NCI-H1436 (cell line): ENCODE measurements at places on chromosomes 7 and 10.

GRCh38 chr10:88262591-88263234, 320.4 kb downstream of the RNLS start:
- DNase-seq, result no peak

GRCh38 chr10:32692174-32692573, 246.2 kb downstream of the CCDC7 start:
- DNase-seq, result no peak

GRCh38 chr10:69863580-69863979, 61.9 kb downstream of the COL13A1 start:
- no peak for DNase-seq

DNA sequence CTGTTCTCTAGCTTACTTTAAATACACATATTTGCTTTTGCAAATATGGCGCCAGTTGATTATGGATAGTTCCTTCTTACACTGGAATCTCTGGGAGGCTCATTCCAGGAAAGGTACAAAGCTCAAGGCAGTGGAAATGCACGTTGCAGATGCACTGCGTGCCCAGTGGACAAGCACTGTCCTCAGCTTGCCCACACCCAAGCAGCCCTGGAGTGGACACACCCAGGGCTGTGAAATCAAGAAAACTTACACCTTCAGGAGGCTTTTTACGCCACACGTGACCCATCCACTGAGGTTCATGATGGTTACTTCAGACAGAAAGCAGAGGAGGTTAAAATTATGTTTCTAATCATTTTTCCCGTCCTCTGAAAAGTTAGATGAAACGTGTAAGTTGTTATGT, 248.5 kb downstream of the VTI1A start:
- DNase-seq, result no peak

DNA sequence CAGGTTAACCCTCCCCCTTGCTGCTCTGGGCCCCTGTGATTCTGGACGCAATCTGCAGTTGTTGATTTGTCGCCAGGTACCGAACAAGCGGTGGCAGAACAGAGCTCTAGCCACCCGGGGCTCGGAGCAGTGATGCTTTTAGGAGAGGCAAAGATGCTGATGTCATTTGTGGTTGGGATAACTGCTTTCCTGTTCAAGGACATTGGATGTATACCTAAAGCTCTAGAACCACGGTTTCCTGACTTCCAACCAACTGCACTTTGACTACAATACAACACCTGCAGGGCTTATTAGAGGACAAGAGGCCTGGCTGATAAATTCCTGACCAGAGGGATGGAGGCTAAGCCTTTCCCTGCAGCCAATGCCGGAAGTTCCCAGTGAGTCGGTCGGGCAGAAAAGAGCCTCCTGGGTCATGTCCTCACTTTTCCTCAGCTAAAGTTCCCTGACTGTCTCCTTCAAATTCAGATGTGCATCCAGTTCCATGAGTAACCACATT, 6.5 kb upstream of the RBM20 start:
- no peak for DNase-seq

DNA sequence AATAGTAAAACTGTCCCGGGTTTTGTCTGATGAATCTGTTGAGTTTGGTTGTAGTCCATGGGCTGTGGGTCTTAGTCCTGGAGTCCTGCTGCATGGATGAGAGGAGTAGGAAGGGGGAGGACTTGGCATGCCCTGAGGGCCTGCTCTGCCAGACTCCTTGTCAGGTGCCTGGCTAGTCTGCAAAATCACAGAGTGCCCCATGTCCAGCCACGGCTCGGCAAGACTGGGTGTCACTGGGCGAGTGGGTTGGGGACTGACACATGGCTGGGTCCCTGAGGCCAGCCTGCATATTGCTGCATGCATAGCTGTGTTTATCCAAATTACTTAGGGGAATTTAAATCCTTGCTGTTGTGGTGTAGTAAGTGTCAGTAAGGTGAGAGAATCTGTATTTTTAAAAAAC, 9.7 kb downstream of the MINDY4 start:
- DNase-seq, result no peak

GRCh38 chr7:159175792-159176191, 31.1 kb upstream of the VIPR2 start:
- no peak for DNase-seq

GRCh38 chr10:97468162-97468561, 22.2 kb downstream of the ZDHHC16 start:
- DNase-seq, result no peak

DNA sequence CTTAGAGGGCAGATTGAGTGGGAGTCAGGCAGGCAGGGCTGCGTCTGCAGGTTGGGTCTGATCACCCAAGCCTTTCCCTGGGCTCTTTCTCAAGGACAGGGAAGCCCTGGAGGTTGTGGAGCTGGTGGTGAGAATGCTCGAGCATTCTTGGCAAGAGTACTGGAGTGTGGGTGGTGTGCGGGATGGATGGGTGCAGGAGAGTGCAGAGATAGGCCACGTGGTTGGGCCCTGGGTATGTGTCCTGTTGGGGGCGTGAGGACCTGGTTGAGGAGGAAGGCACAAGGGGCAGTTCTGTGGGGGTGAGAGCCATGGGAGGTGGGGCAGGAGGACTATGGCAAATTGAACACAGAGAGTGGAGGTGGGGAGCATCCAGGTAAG, 135.9 kb downstream of the PTPN20 start:
- no peak for DNase-seq

- no peak for DNase-seq
These were observed 160.3 kb upstream of the NRP1 start for GRCh38 chr10:33494694-33495265.

- no peak for DNase-seq
These were observed 183.1 kb upstream of the PDE1C start for GRCh38 chr7:32253299-32253698.

DNA sequence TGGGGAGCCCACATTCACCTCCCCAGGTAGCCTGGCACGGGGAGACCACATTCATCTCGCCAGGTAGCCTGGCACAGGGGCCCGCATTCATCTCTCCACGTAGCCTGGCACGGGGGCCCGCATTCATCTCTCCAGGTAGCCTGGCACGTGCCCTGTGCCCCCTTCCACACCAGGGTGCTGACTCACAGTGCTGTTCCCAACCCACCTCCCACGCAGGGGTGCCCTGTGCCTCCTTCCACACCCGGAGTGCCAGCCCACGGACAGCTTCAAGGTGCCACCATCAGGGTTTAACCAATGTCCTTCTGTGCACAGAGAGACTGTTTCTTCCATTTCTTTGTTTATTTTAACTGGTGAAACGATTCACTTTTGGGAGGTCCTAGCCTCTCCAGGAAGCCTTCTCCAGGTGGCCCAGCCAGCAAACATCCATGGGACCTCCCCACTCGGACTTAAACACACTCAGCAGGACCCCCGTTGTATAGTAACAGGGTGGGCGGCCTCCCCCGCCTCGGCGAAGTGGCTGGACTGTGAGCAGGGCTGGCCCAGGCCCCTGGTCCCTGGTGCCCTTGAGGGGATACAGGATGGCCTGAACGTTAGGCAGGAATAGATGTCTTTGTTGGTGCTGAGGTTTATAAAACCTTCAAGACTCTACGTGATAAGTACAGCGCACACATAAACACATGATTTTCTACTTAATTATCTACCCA, 41.1 kb upstream of the FOXL3 start:
- DNase-seq, result no peak

GRCh38 chr10:43013065-43013464, 63.8 kb upstream of the RET start:
- DNase-seq, result no peak

GRCh38 chr7:111113263-111114017, 22.5 kb downstream of the LRRN3 start:
- DNase-seq, result no peak

GRCh38 chr7:116953906-116954838, 871 bp downstream of the ST7 start:
- peak; percentile 32 for DNase-seq

DNA sequence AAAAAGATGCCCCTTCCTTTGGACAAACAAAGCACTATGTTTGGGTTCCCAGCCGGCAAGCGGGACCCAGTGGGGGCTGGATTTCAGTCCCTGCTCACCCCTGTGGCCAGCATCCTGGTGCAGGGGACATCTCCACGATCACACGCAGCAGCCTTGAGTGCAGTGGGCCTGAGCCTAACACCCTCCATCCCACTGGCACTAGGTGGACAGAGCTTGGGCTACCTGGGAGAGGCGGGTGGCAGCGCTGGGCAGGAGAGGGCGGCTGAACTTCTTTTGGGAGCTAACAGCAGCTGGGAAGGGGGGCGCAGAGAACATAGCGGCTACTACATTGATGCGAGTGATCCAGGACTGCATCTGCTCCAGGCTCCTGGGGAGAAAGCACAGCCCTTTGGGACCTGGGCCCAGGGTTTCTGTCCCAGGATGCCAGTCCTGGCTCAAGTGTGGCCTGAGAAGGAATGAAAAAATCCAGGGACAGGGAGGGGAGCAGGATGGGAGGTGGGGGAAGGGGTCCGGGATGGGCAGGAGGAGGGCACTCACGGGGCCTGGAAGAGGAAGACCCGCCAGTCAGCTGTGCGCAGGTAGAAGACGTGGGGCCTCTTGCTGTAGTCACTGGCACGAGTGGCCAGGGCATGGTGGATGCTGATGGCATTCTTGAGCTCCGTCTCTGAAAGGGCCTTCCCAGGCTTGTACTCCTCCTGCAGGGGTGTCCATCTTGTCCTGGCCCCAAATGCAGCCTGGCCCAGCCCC, 9.0 kb downstream of the NFKB2 start:
- DNase-seq, result no peak

GRCh38 chr10:86520871-86521677, 518 bp downstream of the WAPL start:
- no peak for DNase-seq

GRCh38 chr10:28186461-28186860, 116.4 kb downstream of the MPP7 start:
- DNase-seq, result no peak

GRCh38 chr10:132457328-132458070, 60.5 kb downstream of the PWWP2B start:
- DNase-seq, result peak; percentile 92

GRCh38 chr10:95559896-95560277, 1.3 kb downstream of the SORBS1 start:
- no peak for DNase-seq

- no peak for DNase-seq
These were observed 61.3 kb downstream of the TMEM209 start for GRCh38 chr7:130143986-130144311.

DNA sequence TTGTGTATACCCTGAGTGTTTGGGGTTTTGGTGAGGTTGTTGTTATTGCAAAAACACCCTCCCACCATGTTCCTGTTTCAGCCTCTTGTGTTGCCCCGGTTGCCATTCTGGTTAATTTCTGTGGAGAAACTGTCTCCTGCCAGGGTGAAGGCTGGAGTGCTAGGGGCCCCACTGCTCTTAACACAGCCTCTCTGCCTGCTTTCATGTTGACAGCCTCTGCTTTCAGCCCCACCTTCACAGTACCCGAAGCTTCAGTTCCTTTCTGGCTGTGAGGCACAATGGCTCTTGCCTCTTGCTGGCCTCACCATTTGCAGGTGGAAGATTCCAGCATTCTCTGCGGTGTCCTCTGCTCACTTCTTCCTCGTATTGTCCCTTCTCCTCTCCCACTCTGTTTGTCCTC, 19.2 kb downstream of the SLC18A2 start:
- no peak for DNase-seq

DNA sequence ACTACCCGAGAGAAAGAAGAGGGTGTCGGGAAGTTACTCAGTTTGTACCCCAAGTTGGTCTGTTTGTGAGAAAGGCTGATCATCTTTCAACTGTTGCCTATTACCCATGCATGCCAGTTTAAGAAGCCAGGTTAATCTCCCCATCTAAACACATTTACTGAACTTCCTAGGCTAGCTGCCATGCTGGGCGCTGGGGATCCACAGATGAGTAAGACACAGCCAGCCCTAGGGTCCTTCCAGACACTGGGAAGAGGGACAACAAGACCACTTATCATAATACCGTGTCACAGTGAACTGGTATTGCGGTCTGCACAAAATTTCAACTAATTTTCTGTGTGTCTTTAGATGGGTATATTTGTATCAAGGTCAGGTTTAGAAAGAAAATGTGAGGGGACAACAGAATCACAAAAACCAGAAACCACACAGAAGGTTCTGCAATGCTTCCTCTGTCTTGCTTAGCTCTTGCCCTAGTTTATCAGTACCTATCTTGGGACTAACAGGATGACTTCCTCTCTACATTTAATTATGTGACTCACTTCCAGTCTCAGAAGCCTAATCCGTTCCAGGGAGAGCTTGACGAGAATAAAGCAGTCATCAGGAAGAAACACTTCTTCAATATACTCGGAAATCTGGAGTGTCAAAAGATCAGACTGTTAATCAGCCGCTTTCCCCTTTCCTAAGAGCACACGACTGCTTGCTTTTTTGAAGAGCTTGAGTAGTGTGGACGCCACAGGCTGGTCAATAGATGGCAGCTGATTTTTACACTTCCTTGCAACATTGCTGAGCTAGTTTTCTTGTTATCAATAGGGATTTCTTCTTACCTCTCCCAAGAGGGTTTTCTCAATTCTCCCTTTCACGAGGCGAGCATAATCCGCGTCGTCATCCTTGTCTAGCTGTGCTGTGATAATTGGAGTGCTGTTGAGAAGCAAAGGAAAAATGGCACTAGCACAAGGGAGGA, 45.7 kb downstream of the POLR3A start:
- no peak for DNase-seq

GRCh38 chr10:36256166-36256565, 614.1 kb upstream of the FZD8 start:
- no peak for DNase-seq

GRCh38 chr7:106111655-106112117, 426 bp downstream of the SYPL1 start:
- peak; percentile 40 for DNase-seq

DNA sequence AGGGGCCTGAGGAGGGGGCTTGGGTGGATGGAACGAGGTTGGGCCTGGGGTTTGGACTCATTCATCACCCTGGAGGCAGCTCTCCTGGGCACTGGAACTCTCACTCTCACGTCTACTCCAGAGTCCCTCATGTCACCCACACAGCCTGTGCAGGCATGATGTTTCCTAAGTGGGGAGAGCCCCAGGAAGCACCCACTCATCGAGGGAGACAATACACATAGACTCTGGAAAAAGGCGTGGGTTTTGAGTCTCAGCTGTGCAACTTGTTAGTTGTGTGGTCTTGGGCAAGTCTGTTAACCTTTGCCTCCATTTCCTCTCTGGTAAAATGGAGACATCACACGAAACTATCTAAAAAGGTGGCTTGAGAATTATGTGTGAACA, 25.9 kb upstream of the RBM20 start:
- no peak for DNase-seq

DNA sequence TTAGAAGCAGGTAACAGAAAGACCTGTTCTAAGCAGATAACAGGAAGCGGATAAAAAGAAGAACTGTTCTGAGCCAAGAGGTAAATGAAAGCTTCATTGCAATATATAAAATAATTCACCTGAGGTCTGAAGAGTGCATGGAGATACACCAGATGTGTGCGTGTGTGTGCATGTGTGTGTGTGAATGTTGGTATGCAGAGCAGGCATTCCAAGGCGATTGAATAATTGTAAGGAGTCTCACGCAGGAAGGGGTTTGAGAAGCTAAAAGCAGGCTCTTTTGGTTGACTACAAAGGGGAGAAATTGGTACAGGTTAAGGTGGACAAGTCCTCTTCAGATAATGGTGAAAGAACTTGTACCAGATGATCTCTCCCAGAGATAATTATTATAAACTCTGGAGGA, 450.6 kb downstream of the DNAJB9 start:
- DNase-seq, result no peak

- no peak for DNase-seq
These were observed 32.7 kb downstream of the COL26A1 start for GRCh38 chr7:101395376-101395775.
